HFFc6 (cell line): ENCODE measurements at places on chromosomes 5 and 9. TPM values are rescaled to one million over a fixed set of nuclear protein-coding genes. Genes with fewer than 3 reads are reported as not detected.

GRCh38 chr9:104094534-104095015, 466 bp downstream of the SMC2 start:
- no peak for DNase-seq

GRCh38 chr9:124251605-124252378, 6.0 kb upstream of the NEK6 start:
- DNase-seq, result peak; percentile 75

Gene LPAR1
- 65.9 to 130 TPM (median 83.8 TPM) in 3 replicates for total RNA-seq

Gene IL9
- total RNA-seq, result not detected in 3 replicates

DNA sequence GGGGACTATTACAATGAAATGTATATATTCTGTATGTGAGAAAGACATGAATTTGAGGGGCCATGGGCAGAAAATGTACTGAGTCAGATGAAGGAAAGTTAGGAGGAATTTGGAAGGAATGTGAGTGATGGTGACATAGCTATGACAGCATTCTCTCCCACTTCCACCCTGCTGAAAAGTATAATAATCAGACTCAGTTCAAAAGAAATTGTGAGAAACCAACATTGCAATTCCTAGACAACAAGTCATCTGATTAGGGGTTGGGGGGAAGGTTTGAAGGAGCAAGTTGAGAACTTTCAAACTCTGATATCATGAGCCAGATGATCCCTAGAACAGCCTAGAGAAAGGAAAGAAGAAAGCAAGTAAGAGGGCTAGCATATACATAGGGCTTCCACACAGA, 370.6 kb downstream of the DMRTA1 start:
- peak; percentile 38 for DNase-seq

DNA sequence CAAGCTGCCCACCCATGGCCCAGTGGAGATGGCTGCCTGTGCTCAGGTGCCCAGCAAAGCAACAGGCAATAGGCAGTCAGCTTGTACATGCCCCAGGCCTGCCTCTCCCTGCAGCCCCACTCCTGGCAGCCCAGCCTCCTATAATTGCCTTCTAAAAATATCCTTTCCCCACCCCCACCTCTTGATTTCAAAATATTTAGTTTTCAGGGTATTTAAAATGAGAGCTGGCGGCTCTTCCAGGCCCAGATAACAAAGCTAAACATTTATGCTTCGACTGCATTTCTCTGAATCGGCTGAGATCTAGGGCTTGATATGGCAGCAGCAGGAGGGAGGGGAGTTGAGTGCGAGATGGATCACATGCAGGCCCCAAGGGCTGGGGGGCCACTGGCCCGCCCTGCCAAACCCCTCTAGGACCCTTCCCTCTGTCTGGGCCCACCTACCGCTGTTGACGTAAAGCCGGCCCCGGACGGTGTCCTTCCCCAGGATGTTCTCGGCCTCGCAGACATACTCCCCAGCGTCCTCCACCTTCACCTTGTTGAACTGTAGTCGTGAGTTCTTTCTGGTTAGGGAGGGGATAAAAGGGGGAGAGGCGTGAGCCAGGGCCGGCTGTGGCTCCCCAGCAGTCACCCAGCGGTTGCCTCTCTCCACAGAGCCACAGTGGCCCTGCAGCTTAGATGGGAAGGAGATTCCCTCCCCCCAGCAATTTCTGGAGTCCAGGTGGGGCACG, 85.0 kb downstream of the PSD2 start:
- DNase-seq, result no peak

DNA sequence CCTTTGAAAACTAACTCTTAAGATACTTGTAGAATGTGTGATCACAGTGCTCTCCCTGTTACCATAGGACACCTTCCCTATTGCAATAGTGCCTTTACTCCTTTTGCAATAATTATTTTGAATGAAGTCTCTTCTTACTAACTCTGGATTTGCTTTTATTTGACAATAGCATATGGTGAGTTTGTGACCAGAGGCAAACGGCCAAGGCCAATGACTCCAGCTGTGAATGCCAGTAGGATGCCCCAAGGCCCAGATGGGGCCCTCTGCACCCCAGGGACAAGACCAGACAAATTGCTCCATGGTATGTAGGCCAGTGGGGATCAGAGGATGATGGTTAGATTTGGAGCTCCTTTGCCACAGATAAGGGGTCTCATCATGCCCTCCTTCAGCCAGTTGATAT, 116.9 kb downstream of the NPR3 start:
- no peak for DNase-seq

GRCh38 chr5:74319076-74319475, 321.5 kb downstream of the ENC1 start:
- peak; percentile 43 for DNase-seq

GRCh38 chr5:150532151-150532550, 24.2 kb downstream of the NDST1 start:
- DNase-seq, result no peak

DNA sequence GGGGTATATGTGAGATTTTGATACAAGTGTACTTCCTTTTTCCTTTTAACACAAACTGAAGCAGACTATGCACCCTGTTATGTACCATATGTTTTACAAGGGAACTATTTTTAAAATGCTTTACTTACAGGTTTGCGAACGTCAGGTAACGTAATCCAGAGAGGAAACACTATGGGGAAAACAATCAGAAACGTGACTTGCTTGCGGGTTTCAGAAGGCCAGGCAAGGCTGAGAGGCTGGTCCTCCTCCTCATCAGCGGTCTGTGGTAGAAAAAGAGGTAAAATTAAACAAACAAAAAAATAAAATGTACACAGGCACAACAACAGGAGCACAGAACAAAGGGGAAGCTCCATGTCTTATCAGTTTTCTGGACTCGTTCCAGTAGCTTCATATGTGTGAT, 141.2 kb downstream of the ACER2 start:
- DNase-seq, result no peak

GRCh38 chr5:67548520-67549295, 352.1 kb upstream of the CD180 start:
- no peak for DNase-seq

Gene BTNL3
- total RNA-seq, result not detected in 3 replicates
